ENCODE measurements at places on chromosomes 16 and 17.

GRCh38 chr16:3157229-3158025, 22.6 kb downstream of the ZNF213 start:
- peak; percentile 55 for DNase-seq

DNA sequence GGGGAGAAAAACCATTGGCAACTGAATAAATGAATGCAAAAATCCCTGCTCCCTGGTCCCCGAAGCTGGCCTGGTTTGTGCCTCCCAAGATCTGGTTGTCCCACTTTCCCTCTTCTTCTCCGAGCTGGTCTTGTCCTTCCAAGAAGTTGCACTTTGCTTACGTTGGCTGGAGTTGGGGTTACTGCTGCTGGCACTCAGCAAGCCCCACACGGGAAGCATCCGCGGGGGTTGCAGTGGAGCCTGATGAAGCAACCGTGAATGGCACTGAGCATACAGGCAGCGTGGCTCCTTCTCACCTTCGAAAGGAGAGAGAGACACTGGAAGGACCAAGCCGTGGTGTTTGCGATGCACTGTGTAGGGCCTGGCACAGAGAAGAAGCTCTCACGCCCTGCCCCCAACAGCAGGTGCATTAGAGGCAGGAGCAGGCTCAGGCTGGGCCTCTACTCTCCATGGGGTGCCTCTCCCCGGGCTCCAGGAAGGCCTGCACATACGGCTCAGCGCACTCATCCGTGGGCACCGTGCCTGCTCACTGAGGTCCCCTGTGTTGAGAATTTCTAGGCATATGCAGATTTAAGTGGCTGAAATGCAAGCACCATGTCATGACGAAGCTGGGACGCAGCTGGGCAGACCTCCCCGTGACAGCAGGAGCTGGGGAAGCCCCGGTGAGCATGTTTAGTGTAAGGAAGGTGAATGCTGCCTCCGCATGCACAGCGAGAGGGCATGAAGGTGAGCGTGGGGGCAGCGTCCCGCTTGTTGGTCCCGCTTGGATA, 12.1 kb downstream of the CA5A start:
- DNase-seq: no peak

DNA sequence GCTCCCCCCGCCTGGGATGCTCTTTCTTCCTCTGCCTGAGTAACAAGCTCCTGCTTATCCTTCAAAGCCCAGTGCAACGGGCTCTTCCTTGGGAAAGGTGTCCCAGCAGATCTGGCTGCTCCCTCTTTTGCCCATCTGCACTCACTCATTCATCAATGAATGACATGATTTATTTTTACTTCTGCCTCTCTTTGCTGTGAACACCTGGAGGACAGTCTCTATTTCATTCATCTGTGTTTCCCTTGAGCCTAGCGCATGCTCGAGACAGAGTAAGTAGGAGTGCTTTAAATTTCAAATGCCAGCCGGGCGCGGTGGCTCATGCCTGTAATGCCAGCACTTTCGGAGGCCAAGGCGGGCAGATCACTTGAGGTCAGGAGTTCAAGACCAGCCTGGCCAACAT, 22.0 kb upstream of the GINS2 start:
- no peak for DNase-seq

DNA sequence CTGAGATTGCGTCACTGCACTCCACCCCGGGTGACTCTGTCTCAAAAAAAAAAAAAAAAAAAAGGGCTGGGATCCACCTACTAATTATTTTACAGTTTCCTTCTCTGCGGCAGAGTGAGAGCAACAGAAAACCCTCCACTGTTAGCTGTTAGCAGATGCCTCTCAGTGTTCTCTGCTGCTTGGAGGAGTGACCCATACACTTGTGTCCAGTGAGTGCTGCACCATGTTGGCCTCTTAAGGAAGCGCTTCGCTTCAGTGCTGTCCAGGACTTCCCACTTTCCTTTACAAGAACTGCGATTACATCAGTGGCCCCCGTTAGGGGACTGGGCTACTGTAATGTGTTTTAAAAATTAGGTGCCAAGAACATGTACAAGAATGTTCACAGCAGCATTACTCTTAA, 18.4 kb upstream of the CLEC18B start:
- DNase-seq: no peak

DNA sequence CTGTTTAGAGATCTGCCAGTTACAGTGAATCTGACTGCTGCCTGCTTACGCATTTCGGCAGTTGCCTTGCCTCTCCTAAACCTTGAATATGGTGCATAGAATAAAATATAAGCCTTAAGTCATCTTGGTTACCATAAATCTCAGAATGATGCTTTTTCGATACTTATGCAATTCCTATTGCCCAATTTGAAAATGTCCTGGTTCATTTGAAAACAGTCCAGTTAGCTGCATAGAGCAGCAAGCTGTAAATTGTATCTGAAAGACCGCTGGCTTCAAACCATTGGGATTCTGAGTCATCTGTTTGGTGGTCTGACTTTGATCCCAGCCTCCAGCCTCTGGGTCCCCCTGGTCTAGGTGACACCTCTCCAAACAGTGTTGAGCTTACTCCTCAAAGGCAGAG, 2.7 kb upstream of the PRKCA start:
- no peak for DNase-seq

GRCh38 chr17:29379084-29379991, 10.8 kb upstream of the TAOK1 start:
- no peak for DNase-seq

GRCh38 chr16:81515281-81515680, 70.7 kb downstream of the CMIP start:
- no peak for DNase-seq

DNA sequence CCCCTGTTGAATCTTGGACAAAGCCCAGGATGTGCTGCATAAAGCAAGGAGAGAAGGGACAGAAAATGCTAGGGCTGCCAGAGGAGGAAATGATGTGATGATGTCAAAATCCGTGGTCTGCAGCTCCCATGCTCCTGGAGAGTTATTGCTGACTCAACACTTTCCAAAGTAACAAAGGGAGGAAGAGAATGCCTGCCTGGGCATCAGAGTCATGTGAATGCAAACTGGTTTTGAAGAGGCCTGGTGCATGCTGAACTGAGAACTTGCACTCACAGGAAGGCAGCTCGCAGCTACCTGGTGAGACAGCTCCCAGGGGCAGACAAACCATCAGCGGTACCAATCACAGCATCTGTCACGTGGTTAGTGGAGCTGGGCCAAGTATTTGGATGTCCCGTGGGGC, 2.8 kb downstream of the MARVELD3 start:
- no peak for DNase-seq

- DNase-seq: no peak
Observed at GRCh38 chr16:54216688-54217087, 69.9 kb downstream of the IRX3 start.

- peak; percentile 17 for DNase-seq
Observed at GRCh38 chr16:3235856-3236669, 1.1 kb upstream of the ZNF200 start.

DNA sequence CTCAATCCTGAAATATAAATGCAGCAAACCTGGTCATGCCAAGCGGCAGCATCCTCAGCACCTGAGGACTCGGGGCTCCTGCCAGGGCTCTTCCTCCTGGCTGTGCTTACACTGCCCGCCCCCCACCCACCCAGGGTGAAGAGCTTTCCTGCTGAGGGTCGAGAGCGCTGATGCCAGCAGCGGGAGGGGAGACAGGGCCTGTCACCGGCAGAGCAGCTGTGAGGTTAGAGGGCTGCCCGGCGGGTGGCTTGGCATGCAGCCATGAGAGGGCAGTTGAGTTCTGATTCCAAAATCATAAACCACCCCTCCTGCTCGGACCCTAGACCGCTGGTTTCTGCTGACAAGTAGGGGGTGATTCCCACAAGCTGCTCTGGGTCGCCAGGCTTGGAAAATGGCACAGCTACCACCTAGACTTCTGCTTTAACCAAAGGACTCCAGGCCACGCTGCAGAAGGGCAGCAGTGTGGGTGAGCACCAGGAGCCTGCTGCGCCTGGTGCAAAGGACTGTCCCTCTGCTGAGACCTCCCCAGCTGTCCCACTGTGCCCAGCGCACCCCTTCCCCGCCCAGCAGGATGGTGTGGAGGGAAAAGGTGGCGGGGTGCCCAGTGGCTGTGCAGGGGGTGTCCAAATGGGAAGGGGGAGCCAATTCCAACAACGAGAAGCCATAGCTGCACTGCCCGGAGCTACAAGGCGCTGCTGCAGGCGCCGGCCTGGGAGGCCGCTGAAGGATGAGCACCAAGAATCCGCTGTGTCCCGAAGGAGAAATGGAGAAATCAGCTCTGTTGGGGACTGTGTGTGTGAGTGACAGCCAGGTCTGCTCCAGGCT, 26.6 kb downstream of the MXRA7 start:
- no peak for DNase-seq

DNA sequence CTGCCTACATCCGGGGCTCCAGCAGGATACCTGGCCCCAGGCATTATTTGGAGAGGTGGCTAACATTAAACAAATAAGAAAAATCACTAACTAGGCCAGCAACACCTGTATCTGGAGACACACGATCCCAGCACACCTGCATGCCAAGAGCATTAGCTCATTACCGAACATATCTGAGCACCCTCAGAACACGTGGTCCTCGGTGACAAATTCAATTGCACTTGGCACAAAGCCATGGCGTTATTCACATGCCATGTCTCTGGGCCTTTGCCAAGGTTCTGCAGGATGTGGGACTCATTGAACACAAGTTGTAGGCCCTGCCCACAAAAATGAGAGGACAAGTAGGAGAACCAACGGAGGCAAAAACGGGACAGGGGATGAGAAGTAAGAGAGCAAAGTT, 552.3 kb downstream of the TOX3 start:
- no peak for DNase-seq

- DNase-seq: no peak
Observed at GRCh38 chr16:66167564-66168291, 198.8 kb upstream of the CDH5 start.

GRCh38 chr16:82684256-82684655, 57.5 kb downstream of the CDH13 start:
- DNase-seq: no peak

GRCh38 chr16:1545044-1546040, 11.9 kb downstream of the TMEM204 start:
- DNase-seq: no peak

- no peak for DNase-seq
Observed at GRCh38 chr17:52181782-52182181, 23.3 kb upstream of the CA10 start.

- peak; percentile 79 for DNase-seq
Observed at GRCh38 chr17:78970834-78971755, 8.6 kb downstream of the LGALS3BP start.

- DNase-seq: no peak
Observed at GRCh38 chr17:59634632-59635541, 15.2 kb downstream of the CLTC start.

- DNase-seq: no peak
Observed at GRCh38 chr16:4692460-4693295, 684 bp upstream of the NUDT16L1 start.

DNA sequence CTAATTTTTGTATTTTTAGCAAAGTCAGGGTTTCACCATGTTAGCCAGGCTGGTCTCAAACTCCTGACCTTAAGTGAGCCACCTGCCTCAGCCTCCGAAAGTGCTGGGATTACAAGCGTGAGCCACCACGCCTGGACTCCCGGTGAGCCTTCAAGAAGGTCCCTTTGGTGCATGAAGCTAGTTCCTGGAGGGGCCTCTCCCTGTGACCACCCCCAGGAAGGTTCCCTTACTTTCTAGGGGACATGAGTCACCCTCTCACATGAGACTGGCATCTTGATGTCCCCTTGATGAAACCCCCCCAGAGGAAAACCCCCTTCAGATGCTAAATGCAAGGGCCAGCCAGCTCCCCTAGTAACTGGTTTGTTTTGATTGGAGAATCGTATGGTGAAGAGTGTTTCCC, 12.8 kb downstream of the CARHSP1 start:
- no peak for DNase-seq

GRCh38 chr16:78931678-78932077, 668.9 kb downstream of the MAF start:
- no peak for DNase-seq

- no peak for DNase-seq
Observed at GRCh38 chr17:76004750-76005262, 4.2 kb downstream of the CDK3 start.

GRCh38 chr17:77400445-77400870, 259.7 kb downstream of the SEC14L1 start:
- peak; percentile 79 for DNase-seq

All from stimulated activated CD4-positive, alpha-beta T cell treated with anti-CD3 and anti-CD28 coated beads, Interleukin-4, amount 100 ng/mL, for 4 hours (primary cell).